Activated CD4-positive, CD25-positive, alpha-beta regulatory T cell treated with anti-CD3 and anti-CD28 coated beads, Interleukin-2, amount 50 U/mL, for 16 hours (primary cell): ENCODE measurements at places on chromosomes 4 and X.

GRCh38 chr4:75248770-75249407, 265.3 kb downstream of the RCHY1 start:
- no peak for DNase-seq

- DNase-seq: no peak
These were observed 178.2 kb upstream of the FAT1 start for GRCh38 chr4:186901850-186902249.

GRCh38 chrX:7801711-7802110, 41.3 kb upstream of the VCX start:
- DNase-seq: no peak

DNA sequence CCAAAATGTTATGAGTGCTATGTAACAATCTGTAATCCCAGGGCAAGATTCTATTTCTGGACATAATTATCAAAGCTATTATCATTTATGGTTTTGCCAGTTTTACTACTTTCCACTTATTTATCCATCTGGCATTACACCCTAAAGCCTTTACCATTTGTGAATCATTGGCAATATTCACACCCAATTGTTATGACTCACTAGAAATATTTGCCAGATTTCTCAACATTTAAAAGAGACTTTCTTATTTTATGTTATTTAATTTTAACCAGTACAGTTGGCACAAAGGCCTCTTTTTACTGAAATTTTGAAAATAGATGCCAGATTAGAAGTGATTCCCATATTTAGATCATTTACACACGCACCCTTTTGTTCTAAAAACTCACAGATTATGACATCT, 242.7 kb upstream of the WDFY3 start:
- DNase-seq: no peak

GRCh38 chrX:122739770-122740169, 444.3 kb upstream of the GRIA3 start:
- DNase-seq: no peak

DNA sequence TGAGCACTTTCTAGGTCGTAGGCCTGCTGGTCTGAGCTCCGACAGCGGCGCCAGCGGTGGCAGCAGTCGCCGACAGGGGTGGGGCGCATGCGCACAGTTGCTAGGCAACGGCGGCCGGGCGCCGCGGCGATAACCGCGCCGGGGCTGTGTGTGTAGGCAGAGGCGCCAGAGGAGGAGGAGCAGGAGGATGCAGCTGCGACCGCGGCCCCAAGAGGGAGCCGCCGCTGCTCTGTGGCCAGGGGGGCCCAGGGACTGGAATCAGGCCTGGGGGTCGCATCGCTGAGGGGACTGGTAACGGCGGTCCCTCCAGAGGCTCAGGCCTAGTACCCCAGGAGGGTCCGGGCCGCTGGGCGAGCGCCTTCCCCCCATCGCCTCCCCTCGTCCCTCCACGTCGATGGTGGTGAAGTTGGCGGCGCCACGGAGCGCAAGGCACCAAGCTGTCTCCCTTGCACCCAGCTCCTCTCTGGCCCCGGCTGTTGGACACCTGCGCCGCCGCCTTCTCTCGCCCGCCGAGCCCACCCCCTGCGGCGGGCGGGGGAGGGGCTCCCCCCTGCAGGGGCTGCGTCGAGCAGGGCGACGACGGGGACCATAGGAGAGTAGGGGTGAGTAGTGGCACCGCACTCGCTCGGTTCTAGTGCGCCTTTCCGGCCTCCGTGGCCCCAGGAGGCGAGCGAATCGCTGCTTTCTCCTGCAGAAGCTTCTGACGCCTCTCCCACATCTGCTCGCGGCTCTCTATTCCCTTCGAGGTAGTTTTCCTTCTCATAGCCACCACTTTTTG, 58.6 kb upstream of the ZC4H2 start:
- peak; percentile 43 for DNase-seq

- DNase-seq: no peak
These were observed 337.3 kb upstream of the HS3ST1 start for GRCh38 chr4:11765849-11766453.

- peak; percentile 0 for DNase-seq
These were observed 98.2 kb upstream of the PRKX start for GRCh38 chrX:3811331-3812311.

DNA sequence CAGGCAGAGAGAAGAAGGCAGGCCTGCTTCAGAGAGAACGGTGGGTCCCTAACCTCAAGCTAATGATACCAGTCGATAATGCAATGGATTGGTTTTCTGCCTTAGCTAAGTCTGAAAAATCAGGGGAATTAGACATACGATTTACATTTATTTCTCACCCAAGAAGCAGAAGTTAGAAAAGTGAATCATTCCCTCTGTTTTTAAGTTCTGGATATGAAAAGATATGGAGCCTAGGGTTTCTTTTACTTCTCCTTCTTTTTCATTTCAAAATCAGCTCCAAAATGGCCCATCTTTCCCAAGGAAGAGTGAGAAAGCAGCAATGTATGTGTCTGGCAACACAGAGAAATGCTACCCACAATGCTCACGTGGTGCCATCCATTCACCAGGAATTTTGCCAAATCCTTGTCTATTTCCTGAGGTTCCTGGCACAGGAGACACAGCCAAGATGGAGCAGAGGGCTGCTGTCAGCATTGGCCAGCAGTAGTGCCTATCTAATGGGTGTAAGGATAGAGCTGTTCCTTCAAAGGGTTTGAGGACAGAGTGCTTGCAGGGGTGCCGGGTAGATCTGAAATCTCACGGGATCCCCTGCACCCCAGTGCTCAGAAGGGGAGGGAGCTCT, 231.5 kb downstream of the MAML3 start:
- no peak for DNase-seq

DNA sequence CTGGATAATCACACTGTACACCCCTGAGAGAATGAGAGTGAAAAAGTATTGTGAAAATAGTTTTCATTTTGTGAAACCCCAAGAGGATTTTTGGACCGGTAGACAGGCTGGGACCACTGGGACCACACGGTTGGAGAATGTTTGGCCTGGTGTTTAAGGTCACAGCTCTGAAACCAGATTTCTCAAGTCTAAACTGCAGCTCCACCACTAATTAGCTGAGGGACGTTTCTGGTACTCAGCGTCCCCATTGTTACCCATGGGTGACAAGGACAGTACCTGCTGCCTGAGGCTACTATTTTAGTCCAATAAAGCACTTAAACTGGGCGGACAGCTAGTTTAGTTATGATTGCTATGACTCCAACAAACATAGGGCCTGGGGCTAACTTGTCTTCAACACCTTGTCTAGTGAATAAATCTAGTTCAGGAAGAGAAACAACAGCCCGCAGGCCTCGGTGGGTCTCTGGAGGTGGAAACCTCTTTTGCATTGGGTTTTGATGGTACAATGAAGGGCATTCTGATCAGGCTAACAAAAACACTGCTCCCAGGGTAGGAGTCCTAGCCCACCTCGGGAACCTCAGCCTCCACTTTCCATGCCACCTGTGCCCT, 509 bp upstream of the USP11 start:
- DNase-seq: no peak
